GM10248 (cell line): ENCODE measurements at places on chromosomes 3 and 15.

DNA sequence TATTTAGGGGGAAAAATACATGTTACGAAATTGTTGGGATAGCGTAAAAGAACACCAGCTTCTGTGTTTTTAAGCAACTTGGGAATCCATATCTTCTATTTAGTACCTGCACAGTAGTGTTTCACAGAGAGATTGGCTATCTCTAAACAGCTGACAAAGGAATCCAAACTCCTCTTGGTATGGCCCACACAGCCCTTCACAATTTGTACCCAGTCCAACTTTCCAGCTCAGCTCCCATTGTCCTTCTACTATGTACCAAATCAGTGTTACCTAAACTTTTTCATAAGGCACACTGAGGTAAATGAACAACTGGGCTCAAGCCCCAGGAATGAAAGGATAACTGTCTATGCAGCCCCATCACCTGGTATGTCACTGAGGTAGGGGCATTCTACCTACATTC lies 61.9 kb downstream of the TNIK start:
- no peak for DNase-seq

- peak; percentile 10 for DNase-seq
These were observed 22.2 kb downstream of the ALDH1A2 start for GRCh38 chr15:58043192-58043903.

DNA sequence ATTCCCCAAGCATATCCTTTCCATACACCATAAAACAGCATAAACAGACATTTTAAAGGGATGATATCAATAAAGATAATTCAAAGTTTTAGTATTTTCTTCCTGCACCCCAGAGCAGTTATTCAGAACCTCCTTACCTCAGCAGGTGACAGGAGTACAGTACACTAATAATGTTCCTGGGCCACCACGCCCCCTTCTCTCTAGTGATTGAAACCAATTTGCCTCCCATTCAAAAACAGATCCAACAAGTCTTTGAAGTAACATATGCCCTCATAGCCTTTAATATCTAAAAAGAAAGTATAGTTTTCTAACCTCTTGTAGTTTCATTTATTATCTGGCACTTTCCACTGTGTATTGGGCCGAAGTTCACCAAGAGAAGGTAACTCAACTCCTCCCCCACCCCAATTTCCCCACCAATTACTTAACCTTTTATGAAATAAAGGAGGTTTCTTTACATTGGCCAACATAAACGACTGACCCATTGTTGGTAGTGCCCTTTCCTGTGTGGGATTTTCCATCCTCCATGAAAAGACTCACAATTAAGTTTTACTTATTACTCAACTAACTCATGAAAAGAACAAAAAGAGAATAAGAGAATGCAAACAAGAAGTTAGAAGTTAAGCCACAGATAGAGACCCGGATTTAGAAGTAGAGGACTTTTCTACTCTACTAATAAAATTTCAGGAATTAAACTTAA lies 5.0 kb upstream of the ATP8B4 start:
- DNase-seq: no peak

- no peak for DNase-seq
These were observed 272.0 kb upstream of the RORA start for GRCh38 chr15:61500951-61501620.

DNA sequence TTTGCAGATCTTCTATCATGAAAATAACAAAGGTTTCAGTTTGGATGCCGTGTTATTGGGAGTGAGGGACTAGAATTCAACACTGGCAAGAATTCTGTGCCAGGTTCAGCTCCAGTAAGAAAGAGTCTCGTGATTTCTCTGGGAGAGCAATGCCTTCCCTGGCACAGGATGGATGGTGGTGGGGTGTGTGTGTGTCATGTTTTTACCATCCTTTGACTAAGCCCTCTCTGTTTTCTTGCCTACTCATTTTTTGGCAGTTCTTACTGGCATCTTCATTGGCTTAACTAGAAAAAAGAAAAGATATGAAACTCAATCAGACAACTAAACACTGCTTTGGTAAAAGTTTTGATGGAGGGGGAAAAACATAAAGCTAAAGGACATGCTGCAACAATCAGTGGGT lies 86.6 kb downstream of the FMN1 start:
- DNase-seq: no peak

- no peak for DNase-seq
These were observed 67.8 kb downstream of the NSUN3 start for GRCh38 chr3:94130690-94131089.

GRCh38 chr15:97909291-97909891 lies 51.1 kb upstream of the ARRDC4 start:
- peak; percentile 52 for DNase-seq

- DNase-seq: no peak
These were observed 507 bp downstream of the SLC12A6 start for GRCh38 chr15:34336991-34337556.

DNA sequence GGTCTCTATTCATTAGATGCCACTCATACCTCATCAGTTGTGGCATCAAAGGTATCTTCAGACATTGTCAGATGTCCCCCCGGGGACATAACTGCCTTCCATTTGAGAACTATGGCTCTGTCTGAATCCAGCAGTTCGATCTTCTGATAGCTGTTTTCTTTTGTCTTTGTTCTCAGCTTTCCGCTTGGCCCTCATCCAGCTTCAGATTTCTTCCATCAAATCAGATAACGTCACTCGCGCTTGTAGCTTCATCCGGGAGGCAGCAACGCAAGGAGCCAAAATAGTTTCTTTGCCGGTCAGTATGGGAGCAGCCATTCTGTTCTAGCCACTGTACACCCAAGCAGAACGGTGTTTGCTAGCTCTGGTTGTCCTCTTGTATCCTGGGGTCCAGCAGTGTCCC lies 4.4 kb downstream of the NIT2 start:
- no peak for DNase-seq

GRCh38 chr15:77039848-77040247 lies 31.1 kb downstream of the TSPAN3 start:
- DNase-seq: no peak

DNA sequence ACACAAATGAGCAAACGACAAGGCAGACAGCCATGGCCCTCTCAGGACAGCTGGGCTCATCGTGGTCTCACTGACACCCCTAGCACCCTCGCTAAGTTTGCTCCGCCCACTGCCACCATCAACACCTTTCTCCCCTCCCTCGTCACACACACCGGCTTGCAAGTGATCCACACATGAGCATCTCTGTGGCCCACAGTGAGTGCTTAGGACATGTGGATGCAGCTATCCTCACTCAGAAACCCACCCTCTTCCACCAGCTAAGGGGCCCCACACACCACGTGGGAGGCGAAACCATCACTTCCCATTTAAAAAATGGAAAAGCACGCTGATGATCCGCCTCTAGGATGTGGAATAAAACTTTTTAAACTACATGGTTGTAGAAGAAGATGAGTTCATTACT lies 105.6 kb downstream of the OCA2 start:
- no peak for DNase-seq

DNA sequence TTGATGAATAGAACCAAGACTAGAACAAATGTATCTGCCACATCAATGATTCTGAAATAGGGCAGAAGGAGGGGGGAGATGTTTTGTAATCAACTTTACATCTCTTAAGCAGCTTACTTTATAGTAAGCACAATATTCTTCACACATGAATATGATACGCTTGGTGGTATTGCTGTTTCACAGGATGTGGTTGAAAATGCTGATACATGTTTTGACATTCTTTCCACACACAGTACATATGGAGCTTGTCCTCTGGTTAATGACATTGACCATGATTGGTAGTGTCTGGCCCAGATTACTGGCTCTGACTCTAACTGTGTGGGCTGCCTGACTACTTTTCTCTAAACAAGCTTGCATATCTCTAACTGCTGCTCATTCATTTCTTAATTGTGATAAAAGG lies 168.9 kb downstream of the KLHL25 start:
- no peak for DNase-seq

DNA sequence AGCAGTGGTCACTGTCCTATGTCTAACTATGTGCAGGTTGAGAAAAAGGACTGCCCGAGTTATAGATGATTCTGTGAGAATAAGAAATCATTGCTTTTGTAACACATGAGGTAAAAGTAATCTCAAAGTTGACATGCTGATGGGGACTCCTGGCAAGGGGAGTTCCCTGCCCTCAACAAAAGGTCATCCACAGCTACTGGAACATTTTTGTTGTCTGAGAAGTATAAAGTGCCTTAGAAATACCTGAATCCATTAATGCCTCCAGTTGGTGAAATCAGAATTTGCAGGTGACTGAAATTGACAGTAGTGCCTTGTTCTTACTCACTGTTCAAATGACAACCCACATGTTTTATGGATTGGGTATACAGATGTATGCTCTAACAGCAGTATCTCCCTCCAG lies 43.7 kb upstream of the RBM5 start:
- no peak for DNase-seq

- no peak for DNase-seq
These were observed 28.6 kb downstream of the CACNA2D3 start for GRCh38 chr3:54150864-54151467.

GRCh38 chr3:187852842-187853730 lies 107.8 kb upstream of the BCL6 start:
- no peak for DNase-seq

- no peak for DNase-seq
These were observed 28.4 kb downstream of the EAF1 start for GRCh38 chr3:15455756-15456155.

- no peak for DNase-seq
These were observed 936 bp downstream of the KIF7 start for GRCh38 chr15:89654301-89654761.

- DNase-seq: no peak
These were observed 41.6 kb downstream of the CTDSPL start for GRCh38 chr3:37903320-37903719.

DNA sequence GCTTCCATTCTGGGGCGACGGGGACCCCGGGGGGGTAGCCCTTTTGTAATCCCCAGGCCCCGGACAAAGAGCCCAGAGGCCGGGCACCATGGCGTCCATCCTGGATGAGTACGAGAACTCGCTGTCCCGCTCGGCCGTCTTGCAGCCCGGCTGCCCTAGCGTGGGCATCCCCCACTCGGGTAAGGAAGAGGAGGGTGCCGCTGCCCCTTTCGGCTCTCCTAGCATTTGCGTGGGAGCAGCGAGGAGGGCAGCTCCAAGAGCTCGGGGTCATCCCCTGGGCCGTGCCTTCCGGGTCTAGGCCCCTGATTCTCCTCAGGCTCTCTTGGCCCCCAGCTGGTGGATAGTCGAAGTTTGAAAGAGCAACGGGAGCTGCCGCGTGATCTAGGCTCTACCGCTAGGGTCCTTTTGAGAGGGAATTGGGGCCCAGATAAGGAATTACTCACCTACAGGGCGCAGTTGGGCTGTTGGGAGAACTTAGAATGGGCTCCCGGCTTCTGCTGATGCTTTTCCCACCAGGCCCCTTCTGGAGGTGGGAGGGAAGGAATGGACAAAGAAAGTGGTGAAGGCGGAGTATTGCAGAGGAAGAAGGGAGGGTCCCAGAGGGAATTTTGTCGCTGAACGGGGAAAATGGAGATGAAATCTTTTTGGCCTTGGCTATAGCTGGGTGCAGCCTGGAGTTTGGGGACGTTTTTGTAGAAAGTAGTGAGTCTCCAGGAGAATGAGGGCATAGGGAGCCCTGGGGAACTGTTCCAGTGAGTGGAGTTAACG lies 615 bp downstream of the VPS18 start:
- DNase-seq: peak; percentile 69

DNA sequence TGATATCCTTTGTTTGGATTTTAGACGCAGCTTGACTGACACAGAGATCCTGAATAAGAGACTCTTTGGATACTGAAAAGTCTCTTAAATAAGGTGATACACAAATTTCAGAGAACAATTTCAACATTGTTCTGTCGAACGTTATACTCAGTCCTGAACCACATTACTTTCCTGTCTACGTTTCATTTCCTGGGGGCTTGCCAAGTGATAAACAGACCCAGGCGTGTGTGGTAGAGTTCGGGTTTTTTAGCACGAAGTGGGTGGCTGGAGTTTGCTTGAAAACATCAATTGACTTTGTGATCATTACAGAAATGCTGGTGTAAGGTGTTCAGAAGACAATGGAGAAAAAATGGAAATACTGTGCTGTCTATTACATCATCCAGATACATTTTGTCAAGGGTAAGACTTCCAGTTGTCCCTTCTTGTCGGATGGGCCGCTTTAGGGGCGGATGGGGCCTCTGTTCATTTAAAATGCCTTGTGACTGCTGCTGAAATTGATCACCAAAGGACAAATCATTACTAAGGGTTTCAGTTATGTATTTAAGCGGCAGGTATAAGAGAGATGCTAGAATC lies at the start of gene CD96:
TSS of gene CD96 (plus strand) at position 287 of the 573 bp plus-strand sequence. CDS start at position 339, 52 bp downstream.
- peak; percentile 11 for DNase-seq

GRCh38 chr15:25947323-25948314 lies 84.5 kb upstream of the ATP10A start:
- no peak for DNase-seq

- DNase-seq: no peak
These were observed 32.5 kb upstream of the GOLGA8A start for GRCh38 chr15:34470091-34470490.

DNA sequence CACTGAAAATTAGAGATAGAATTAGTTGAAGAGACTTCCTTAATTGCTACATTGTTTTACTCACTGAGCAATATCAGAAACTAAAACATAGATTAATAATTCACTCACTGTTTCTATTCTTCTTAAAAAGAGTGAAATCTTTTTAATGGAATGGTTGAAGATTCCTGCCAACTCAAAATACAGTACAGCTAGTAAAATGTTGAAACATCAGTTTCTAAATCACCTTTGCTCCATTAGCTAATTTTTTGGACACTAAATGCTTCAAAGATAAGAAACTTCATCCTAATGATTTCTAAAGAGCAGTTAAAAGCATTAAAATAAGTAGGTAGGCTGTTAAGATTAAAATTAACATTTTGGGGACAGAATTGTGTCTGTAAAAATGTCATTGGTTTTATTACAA lies 10.5 kb upstream of the NIT2 start:
- DNase-seq: no peak

GRCh38 chr3:123568875-123569274 lies 16.0 kb downstream of the HACD2 start:
- DNase-seq: no peak

- no peak for DNase-seq
These were observed 219.7 kb upstream of the LINGO1 start for GRCh38 chr15:77852241-77853007.

DNA sequence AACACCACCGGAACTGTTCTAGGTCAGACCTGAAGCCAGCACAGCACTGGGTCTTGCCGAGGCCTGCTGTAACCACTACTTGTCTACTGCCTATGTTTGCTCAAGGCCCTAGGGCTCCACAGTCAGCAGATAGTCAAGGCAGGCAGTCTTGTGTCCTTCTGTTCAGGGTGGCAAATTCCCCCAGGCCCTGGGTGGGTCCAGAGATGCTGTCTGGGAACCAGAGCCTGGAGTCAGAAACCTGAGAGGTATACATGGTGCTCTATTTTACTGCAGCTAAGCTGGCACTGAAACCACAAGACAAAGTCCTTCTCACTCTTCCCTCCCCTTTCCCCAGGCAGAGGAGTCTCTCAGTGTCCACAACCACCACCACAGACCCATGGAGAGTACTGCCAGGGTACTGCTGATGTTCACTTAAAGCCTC lies 89.9 kb downstream of the BBX start:
- DNase-seq: no peak
